ENCODE measurements at places on chromosomes 7 and 10. TPM values are rescaled to one million over a fixed set of nuclear protein-coding genes. Genes with fewer than 3 reads are reported as not detected.

- ATAC-seq: no peak
Measured at GRCh38 chr7:378551-379455, 88.8 kb downstream of the FOXL3 start.

GRCh38 chr7:51344406-51345138 is 28.0 kb upstream of the COBL start:
- ATAC-seq: no peak

- ATAC-seq: no peak
Measured at GRCh38 chr7:42774436-42774835, 137.4 kb downstream of the C7orf25 start.

- no peak for ATAC-seq
Measured at GRCh38 chr10:137031-137430, 1.8 kb downstream of the ZMYND11 start.

GRCh38 chr7:111029141-111029572 is 61.8 kb upstream of the LRRN3 start:
- ATAC-seq: no peak

DNA sequence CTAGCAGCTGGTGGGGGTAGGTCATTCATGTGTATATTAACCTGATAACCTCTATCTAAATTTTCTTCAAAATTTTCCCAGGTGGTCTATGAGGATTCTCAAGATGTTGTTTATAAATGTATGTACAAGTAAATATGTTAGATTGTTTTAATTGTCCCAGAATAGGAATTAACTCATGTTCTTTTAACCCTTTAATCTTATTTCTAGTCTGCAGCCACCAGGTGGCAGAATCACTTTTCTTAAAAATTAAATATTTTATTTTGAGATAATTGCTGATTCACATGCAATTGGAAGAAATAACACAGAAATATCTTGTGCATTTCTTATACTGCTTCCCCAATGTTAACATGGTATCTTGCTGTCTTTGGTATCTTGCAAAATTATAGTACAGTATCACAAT is 589.5 kb downstream of the ARL4A start:
- ATAC-seq: no peak

Gene TUBB8
- total RNA-seq: not detected

Gene TMEM229A
- total RNA-seq: 0.23 TPM

Gene MRC1
- total RNA-seq: 88.6 TPM

Gene NAPEPLD
- 19.1 TPM for total RNA-seq

Gene SPDYE5
- total RNA-seq: not detected

Gene STEAP2
- total RNA-seq: 38.4 TPM

Gene SFTPA1
- total RNA-seq: not detected

Gene ATOH7
- not detected for total RNA-seq

Data from gastroesophageal sphincter (tissue), 4 donors.